ENCODE measurements at places on chromosomes 16 and 17.

DNA sequence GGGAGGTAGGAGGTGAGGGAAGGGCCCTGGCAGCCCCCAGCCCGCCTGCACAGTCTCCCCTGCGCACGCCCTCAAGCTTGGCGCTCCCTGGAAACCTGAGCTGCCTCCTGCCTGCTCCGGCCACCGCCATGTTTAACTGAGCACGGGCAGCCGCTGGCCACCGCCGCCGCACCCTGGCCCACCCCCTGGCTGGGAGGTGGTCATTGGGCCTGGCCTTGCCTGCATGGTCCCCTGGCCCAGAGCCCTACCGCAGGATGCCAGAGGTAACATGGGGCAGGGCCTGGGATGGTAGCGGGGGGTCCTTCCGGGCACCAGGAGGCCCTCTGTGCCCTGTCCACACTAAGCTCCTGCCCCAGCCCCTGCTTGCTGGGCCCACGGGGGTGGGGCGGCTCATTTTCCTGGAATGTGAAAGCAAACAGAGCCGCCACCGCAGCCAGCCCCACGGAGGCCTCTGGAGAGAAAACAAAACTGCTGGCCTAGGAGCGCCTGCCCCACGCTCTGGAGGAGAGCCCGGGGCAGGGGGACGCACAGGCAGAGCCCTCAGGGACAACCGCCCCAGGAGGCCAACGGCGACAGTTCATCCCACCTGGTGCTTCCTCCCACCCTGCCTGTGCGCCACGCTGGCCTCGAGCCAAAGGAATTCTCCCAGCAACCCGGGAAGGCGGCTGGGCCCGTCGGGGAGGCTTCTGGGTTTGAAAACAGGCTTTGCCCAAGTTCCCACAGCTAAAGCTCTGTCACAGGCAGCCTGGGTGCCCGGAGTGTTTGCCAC, 8.9 kb downstream of the NHERF2 start:
- DNase-seq: no peak

DNA sequence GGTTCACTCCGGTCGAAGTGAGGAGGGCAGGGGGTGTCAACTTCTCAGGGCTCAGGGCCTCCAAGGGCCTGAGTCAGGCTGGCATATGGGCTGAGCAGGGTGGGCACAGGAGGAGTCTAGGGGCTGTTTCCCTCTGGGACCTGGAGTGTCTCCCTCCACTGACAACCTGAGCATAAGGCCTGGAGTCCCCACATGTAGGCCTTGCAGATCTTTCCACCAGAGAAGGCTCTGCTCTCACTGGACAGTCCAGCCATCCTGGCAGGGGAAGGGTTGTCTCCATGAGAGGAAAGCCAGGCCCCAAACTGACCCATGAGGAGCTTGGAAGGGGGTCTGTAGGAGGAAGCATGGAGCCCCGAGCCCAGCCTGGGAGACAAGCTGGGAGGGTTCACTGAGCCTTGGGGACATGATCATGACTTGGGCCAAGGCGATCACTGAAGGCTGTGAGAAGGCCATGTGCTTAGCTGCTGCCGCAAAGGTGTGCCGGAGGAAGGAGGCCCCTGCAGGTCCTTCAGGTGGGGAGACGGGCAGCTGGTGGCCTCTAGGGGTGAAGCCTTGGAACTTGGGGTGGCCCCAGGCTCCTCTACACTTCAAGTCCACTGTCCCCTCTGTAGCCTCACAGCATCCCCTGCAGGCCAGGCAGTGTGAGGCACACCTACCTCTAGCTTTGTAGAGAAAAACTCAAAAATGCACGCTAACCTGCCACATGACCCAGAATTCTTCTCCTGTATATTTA, 9.9 kb downstream of the CMTM2 start:
- peak; percentile 42 for DNase-seq

- no peak for DNase-seq
Measured at GRCh38 chr17:43042025-43042628, 17.1 kb downstream of the RND2 start.

DNA sequence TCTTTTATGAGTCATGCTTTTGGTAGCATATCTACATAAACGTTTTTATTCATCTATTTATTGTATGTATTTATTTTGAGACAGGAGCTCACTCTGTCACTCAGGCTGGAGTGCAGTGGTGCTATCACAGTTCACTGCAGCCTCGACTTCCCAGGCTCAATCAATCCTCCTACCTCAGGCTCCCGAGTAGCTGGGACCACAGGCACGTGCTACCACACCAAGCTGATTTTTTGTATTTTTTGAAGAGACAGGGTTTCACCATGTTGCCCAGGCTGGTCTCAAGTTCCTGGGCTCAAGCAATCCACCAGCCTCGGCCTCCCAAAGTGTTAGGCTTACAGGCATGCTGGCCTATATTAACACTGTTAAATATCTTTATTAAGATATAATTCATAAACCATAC, 20.4 kb upstream of the IL4R start:
- DNase-seq: no peak

DNA sequence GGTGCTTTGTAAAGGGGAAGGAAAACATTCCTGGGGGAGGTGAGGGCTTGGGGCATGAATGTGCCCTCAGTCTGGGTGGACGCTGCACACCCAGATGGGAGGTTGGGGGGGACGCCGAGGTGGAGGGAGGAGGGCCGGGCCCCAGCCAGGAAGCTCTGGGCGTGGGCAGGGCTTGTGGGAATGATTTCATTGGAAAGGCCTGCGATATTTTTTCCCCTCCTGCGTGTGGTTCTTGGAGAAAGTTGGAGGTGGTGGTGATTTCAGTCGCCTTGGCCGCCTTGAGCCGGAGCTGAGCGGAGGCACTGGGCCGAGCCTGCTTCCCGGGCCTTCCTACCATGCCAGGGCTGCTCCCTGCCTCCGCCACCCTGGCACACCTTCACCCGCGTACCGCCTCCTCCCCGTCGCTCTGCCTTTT, 26.4 kb upstream of the CLEC18A start:
- DNase-seq: no peak

DNA sequence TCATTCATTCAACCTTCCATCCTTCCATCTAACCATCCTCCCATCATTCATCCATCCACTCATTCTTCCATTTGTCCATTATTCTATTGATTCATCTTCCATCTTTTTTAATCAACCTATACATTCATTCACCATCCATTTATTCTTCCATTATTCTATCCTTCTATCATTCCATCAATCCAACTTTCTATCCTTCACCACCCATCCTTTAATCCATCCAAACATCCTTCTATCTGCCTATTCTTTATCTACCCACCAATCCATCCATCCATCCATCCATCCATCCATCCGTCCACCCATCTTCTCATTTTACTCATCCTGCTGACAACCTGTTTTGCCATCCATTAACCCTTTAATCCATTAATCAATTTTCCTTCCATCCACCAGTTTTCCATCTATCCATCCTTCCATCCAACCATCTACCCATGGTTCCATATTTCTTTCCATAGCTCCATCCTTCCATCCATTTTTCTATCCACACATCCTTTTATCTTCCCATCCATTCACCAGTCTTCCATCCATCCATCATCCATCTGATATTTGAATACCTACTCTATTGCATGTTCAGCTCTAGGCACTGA, 21.8 kb upstream of the WFDC1 start:
- no peak for DNase-seq

GRCh38 chr16:9607515-9608230, 516.2 kb downstream of the HAPSTR1 start:
- DNase-seq: no peak

DNA sequence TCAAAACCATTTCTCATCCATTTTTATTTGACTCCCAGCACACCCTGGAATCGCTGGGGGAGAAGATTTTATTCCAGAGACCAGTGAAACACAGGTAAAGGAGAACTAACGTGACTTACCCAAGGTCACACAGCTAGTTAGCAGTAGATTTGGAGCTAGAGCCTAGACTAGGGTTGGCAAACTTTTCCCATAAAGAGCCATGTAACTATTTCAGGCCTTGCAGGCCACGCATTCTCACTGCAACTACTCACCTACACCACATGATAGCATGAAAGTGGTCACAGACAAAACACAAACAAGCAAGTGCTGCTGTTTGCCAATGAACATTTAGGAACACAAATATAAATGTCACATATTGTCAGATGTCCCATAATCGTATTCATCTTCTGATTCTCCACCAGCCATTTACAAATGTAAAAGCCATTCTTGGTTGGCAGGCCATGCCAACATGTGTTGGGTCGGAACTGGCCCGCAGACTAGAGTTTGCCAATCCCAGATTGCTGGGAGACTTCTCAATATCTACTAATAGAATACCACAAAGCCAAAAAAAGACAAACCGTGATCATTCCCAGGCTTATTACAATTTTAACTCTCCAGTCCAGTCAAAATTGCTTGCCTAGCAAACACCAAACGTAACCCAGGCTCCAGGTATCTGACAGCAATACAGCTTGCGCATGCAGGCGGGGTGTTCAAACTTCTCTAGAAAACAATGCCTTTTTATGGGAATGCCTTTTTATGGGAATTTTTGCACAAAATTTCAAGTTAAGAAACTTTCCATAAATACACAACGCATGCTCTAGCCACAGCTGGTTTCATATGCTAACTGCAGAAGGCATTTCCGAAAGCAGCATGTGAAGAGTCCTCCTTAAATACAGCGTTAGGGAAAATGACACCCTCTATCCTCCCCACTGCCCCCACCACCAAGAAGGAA, 20.9 kb downstream of the ZFHX3 start:
- no peak for DNase-seq

DNA sequence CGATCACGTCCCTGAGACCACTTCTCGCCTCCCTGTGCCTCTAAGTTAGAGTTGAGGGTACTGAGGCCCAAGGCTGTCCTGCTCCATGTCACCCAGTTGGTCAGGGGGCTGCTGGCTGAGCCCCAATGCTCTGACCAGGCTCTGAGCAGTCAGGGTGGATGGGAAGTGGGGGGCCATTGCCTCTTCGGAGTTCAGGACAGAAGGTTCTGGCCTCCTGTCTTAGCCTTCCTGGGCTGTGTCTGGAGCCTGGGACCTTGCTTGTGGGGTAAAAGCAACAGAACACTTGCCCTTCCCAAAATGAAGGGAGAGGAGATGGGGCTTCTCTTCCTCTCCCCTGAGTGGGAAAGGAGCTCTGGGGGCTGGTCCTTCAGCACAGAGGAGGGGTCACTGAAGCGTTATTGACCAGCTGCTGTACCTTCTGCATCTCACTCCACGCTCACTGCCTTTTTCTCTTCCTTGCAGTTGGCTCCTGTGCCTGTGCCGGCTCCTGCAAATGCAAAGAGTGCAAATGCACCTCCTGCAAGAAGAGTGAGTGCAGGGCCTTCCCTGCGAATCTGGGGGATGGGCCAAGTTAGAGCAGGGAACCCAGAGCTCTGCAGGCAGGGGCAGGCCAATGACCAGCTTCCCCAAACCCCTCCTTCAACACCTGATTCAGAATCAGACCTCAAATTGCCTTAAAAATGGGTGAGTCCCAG, 580 bp downstream of the MT1X start:
- no peak for DNase-seq

DNA sequence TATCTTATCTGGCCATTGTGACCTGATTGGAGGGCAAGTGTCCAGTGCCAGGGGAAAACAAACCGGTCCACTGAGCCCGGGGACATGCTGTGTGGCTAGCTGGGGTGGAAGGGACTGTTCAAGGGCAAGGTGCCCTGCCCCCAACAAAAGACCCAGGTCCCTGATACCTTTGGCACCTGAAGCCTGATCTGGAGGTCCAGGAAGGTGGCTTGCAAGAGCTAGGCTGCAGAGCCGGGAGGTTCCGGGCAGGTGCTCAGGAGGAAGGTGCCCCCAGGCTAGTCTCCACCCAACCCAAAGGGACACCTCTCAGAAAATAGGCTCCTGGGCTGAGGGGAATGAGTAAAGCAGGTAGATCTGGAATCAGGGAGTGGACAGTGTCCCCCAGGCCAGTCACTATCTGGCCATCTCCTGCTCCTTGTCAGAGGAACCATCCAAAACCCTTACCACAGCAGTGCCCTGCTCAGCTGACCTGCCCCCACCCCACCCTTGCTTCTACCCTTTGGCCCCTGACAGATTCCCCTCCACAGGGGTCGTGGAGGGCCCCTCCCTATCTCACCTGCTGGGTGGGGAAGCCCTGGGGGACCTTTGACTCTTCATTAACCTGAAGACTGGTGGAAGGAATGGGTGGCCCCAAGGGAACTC, 6.2 kb downstream of the NAT9 start:
- DNase-seq: no peak

GRCh38 chr16:14131774-14132695, 60.9 kb downstream of the MRTFB start:
- no peak for DNase-seq

DNA sequence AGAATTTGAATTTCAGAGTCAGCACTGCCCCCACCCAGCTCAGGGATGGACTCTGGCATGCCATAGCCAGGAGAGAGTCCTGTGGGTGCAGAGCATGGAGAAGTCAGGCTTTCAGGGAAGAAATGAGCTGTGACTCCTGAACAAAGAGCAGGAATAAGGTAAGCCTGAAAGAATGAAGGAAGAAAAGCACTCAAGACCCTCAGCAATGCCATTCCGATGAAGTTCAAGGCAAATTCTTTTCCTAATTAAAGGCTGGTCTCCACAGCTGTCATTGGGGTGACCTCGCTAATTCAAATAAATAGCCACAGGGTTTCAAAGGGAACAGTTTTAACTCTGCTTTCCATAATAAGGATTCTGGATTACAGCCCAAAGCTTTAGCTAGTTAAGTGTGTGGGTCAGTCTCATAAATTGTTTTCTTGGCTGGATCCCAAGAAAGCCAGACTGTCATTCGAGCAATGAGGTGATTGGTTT, 31.7 kb downstream of the TOM1L2 start:
- no peak for DNase-seq

- DNase-seq: no peak
Measured at GRCh38 chr16:4891097-4891885, 44.0 kb downstream of the UBN1 start.

DNA sequence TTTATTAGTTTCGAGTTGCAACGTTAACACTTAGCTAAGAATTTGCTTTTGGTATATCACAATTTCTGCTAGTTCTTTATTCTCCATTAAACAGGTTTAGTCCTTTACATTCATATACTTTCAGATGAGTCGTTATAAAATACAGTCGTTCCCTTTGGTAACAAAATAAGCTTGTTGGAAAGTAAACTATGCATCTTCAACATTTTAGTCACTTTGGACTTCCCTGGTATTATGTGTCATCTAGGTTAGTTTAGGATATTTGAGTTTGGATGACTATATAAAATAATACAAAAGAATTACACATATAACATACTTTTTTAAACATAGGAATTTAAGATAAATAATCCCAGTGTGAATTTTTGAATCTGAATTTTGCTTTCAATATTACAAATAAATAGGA, 351.5 kb downstream of the BCAS3 start:
- DNase-seq: no peak

DNA sequence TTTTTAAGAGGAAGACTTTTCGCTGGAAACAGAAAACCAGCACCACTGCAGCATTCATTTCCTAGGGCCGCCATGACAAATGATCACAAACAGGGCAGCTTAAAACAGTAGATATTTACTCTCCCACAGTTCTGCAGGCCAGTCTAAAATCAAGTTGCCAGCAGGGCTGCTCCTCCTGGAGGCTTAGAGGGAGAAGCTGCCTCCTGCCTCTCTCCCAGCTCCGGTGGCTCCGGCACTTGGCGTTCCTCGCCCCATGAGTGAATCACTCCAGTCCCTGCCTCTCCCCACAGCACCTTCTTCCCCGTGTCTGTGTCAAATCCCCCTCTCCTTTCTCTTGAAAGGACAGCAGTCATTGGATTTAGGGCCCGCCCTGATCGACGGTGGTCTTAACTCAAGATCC, 72.1 kb downstream of the SOCS1 start:
- no peak for DNase-seq

GRCh38 chr16:78503602-78504001, 404.1 kb downstream of the WWOX start:
- peak; percentile 30 for DNase-seq
